ENCODE measurements at places on chromosomes 7 and 10. TPM values are rescaled to one million over a fixed set of nuclear protein-coding genes. Genes with fewer than 3 reads are reported as not detected.

Gene ETV1
- 1.7 TPM for total RNA-seq

- no peak for ATAC-seq
These were observed 828 bp downstream of the BNIP3 start for GRCh38 chr10:131980761-131981428.

Gene STAG3
- total RNA-seq = 22.1 TPM

GRCh38 chr7:115356999-115357702 is 435.3 kb downstream of the MDFIC start:
- no peak for ATAC-seq

GRCh38 chr10:132536241-132536876 is 1.2 kb upstream of the INPP5A start:
- no peak for ATAC-seq

DNA sequence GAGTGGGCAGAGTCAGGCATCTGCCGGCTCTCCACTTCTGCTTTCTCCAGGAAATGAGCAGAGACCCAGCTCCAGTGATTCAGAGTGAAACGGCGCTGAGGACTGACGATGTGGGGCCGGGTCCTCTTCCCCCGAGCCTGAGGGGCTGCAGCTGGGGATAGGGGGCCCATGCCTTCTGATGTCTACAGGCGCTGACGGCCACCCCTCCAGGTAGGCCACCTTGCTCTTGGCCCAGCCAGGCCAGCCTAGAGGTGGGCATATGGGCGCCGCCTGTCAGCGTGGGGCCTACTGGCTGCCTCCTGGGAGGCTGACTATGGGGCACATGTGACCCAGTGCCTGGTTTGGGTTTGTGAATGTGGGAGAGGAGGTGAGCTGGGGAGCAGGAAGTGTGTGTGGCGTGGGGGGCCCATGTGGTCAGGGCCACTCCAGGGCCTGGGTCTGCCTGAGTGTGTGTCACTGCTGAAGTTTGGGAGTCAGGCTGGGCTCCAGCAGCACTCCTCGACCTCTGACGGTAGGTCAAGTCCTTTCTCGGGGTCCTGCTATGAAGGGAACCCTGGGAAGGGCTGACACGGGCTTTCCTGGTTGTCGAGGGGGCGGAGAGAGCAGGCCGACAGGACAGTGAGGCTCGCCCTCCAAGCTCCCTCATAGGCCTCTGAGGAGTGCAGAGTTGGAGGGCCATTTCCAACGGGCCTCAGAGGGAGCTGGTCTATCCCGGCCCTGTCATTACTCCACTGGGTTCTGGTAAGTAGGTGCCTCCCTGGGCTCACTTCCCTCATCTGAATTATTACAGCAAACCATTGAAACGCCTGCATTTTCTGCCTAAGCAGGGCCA is at the start of gene WDFY4:
Gene WDFY4, plus strand, starts transcription at position 82 of the 832 bp plus-strand sequence. CDS start 24,860 bp downstream, outside the sequence.
- ATAC-seq = peak; percentile 19

DNA sequence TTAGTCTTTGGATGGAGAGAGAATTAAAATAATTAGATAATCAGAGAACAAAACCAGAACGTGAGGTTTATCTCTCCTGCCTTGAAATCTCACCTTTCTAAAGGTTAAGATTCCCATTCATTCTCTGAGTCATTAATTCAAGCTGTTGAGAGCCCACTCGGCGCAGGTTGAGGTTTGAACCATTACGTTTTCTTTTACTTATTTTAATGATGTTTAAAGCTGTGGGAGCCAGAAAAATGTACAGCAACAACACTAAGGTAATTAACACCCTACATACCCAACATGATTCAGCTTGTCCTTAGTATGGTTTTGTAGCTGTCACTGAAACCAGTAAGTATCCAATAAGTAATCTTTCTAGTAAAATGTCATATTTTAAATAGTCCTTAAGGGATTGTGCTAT is 153.0 kb upstream of the ANK3 start:
- ATAC-seq = peak; percentile 50

GRCh38 chr10:111648046-111648445 is 535.5 kb downstream of the GPAM start:
- no peak for ATAC-seq

Gene NPSR1
- total RNA-seq = not detected

GRCh38 chr7:36245684-36246299 is 92.7 kb downstream of the EEPD1 start:
- no peak for ATAC-seq

DNA sequence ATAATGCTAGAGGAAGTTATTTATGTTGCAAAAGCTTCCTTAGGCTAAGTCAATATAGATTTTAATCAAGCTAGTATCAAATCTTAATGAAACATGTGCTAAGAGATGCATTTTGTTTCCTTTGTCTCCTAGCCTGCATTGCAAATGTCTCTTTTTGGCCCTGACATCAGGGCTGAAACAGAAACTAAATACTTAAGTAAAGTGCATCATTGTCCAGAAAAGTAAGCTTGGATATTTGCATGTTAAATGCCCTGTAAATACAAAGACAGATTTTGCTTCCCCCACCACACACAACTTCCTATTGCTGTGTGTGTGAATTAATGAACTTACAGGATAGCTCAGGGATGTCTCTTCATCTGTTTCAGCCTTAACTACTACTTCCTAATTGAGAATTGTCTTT is 10.0 kb upstream of the STAMBPL1 start:
- ATAC-seq = no peak

DNA sequence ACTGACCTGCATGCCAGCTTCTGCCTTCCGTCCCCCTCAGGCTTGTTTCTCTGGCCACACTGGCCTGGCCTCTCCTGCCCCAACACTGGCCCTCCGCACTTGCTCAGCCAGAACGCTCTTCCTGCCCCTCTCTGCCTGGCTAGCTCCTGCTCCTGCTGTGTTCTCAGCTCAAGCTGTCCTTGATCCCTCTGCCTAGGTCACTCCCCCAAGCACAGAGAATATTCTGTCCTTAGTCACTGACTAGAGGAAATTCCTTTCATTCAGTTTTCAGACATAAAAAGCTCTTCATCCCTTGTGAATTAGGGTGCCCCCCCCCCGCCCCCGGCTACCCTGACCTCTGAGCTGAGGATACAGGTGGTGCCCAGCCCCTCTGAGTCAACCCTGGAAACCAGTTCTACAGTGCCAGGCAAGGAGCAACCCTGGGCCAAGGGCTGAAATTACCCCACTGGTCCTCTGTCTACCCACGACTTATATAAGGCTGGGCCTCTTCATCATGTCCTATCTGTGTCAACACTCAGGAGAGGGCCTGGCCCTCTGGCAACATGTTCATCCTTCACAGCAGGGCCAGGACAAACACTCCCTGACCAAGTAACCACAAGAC is 6.6 kb upstream of the SGPL1 start:
- ATAC-seq = no peak

DNA sequence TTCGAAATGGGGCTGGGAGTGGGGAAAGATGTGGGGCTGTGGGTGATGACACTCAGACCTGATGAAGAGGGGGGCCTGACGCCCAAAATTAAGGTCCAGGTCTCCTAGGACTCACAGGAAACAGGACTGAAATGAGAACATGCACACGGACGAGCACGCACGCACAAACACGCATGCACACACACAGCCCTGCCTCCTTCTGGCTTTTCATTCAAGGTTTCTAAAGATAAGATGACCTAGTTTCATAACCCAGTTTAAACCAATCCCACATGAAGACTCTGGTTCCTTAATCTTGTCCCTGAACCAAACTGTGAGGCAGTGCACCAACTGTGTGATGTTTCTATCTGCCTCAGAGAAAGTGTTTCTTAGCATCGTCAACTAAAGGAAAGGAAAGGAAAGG is 162.0 kb downstream of the DGKI start:
- ATAC-seq = no peak

Gene CPA1
- total RNA-seq = not detected

- ATAC-seq = no peak
These were observed 92.0 kb downstream of the TCERG1L start for GRCh38 chr10:131219584-131219886.
